ENCODE measurements at places on chromosomes 7 and 10.

- DNase-seq, result no peak
Observed at GRCh38 chr10:119786117-119786769, 60.4 kb downstream of the INPP5F start.

DNA sequence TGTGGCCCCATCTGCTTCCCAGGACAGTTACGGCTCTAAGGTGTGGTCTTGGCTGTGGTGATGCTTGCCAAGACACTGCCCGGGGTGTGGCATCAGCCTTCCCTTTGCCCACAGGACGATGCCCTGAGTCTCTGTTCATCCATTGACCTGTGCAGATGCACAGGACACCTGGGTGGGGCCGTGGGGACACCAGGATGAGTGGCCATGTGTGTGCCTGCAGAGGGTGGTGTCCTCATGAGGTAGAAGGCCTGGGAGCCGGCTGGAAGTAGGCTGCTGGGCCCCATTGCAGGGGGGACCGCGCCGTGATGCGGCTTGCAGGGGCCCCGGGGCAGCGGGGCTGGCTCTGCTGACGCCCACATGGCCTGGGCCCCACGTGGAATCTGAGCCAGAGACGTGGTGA, 22.4 kb upstream of the PWWP2B start:
- DNase-seq, result no peak

DNA sequence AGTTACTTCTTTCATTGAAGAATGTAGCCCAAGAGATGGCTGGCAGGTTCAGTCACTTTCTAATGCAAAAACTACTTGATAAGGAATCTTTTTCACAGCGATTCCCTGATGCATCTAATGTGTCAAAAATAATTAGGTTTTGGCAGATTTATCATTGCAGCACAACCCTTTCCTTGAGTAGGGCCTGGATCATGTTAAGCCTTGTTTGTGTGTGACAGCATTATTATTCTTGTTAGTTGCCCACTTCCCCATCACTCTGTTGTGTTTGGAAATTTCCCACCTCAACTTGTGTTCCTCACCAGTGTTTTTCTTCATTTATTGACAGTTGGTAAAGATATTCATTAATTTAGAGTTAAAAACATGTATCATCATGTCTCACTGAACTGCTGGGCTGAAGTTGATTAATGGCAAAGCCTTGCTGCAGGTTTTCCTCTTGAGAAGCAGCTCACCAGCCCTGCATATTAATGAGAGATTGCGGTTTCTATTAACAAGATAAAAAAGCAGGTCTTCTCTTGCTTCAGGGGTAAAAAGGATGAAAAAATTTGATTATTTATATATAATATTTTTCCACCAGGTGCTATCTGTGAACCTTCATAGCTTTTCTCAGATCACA, 233.3 kb upstream of the MDFIC start:
- peak; percentile 79 for DNase-seq

DNA sequence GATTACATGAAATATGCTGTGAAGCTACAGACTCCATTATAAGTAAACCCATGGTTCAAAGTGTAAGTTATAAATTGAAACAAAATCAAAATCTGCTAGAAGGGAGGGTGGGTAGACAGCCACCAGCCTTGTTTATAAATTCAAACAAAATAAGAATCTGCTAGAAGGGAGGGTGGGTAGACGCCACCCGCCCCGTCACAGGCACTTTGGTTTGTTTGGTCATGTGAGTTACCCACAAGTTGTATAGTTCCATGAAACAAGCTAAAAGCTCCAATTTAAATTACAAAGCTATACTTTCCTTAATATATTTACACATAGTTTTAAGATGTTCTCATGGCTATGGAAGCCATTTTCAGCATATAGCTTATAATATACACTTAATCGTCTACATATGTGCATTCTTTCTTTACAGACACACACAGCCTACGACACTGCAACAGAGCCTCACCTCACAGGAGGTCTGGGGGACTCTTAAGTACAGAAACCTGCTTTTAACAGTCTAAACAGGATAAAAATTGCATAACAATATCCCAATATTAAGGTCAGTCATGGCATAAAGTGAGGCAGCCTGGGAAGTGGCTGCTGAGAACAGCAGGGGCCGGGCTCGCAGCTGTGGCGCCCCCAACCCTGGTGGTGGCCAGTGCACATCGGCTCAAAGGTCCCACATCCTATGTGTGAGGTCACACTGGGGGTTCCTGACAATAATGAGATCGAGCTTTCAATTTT, 28.1 kb upstream of the NCAPG2 start:
- DNase-seq, result no peak

GRCh38 chr7:37054624-37055241, 330.4 kb upstream of the AOAH start:
- no peak for DNase-seq

- no peak for DNase-seq
Observed at GRCh38 chr10:99834410-99834809, 52.0 kb downstream of the ABCC2 start.

DNA sequence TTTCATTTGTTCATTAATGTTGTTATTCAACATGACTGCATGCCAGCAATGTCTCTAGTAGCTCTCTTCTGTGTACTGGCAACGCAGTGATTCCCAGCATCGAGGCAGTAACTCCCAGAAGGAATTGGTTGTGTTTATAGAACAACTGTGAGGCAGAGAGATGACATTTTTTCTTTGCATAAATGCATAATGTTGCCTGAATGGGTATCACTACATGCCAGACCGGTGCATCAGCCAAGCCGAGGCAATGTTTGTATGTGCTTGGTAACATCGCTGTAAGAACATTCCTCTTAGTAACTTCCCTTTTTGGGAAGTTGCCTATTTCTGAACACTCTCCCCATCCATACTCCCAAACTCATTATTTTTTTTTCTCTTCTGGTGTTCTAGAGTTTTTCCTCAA, 182.9 kb downstream of the HTR7 start:
- no peak for DNase-seq

DNA sequence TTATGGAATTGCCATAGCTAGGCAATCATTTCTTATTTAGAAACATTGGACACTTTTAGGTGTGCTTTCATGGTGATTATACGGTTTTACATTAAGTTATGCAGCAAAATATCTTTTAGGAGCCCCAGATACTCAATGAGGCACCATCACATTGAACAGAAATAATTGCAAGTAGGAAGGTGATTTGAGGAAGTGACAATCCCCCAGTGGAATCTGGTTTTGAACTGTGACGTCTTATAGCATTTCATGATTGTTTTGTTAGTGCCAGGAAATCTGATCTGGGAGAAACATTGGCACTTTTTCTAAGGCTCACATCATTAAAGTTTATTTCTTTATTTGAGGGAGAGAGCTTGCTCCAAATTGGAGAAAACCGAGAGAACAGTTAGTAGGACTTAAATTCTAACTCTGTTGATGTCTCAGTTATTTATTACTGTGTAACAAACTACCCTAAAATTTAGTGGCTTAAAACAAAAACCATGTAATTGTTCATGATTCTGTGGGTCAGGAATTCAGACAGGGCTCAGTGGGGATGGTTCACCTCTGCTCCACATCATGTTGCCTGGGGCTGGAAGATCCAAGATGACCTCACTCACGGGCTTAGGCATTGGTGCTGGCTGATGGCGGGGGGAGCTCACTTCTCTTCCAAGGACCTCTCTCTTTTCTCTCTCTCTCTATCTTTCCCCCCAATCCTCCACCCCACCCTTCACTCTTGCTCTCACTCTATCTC, 78.2 kb upstream of the STEAP1B start:
- no peak for DNase-seq

- DNase-seq, result no peak
Observed at GRCh38 chr10:97534746-97535367, 36.1 kb downstream of the UBTD1 start.

GRCh38 chr10:48523820-48524758, 80.8 kb downstream of the ARHGAP22 start:
- DNase-seq, result peak; percentile 18

GRCh38 chr10:93068411-93069244, 5.1 kb upstream of the CYP26A1 start:
- peak; percentile 6 for DNase-seq

- no peak for DNase-seq
Observed at GRCh38 chr7:107262857-107263256, 94.1 kb downstream of the HBP1 start.

- peak; percentile 80 for DNase-seq
Observed at GRCh38 chr7:29331163-29331562, 136.6 kb downstream of the CHN2 start.

- DNase-seq, result no peak
Observed at GRCh38 chr7:368651-369475, 78.9 kb downstream of the FOXL3 start.

DNA sequence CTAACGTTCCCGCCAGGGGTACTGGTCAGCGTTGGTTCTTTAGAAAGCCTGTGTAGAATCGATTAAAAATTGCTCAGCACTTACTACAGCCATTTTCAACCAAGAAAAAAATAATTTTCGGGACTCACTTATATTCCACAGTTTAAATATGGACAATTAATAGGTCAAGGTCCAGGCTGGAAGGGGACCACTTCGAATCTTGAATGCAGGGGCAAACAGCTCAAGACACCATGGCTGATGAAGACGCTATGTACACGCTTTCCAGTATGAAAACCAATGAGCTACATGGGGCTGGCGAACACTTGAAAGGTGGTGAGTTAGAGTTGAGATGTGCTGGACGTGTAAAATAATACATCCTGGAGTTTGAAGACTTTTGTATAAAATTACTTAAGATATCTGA, 87.2 kb downstream of the PRKCQ start:
- no peak for DNase-seq

- DNase-seq, result no peak
Observed at GRCh38 chr10:11359869-11360268, 251.6 kb downstream of the USP6NL start.

DNA sequence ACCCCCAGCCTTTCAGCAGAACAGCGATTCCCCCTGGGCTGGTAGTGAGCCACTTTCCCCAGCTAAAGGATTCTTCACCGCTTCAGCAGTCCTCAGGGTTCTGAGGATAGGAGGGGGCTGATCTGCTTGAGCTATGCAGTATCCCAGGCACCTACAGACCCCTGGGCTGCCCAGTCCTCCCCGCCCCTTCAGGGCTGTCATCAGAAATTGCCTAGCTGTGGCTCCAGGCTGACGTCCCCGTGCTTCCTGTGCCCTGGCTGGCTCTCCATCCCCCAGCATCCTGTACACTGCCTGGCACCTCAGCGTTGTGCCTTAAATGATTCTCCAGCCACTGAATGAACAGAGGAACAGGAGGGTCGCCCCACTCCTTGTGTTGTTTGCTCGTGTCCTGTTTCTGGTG, 38.4 kb upstream of the CDH23 start:
- no peak for DNase-seq

DNA sequence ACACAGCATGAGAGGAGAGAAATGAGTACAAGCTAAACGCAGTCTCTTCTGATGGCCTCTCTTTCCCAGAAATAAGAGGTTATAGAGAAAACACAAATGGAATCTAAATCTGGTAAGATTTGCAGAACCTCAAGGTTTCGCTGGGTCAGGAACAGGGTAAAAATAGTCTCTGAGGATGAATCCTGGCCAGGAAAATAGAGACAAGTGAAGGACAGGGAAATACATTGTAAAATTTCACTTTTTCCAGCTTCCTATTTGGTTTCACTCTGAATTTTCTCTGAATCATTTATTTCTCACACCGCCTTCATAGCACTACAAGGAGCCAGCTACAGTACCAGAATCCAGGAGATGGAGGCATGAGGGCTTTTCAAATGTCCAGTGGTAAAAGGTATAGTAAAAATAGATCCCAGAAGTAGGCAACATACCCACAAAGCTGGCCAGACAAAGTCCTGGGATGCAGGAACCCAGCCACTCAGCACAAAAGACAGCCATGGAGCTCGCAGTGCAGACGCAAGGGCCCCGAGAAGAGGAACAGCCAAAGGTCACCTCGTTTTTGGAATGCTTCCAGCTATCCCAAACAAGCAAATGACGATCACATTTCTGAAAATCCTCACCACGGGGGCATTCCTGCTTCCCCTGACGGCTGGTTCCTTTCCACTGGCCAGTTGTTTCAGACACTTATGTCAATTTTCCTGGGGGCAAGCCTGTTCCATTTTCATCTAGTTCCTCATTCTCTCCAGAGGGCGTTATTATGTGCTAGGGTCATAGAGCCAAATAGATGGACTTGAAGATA, 21.5 kb upstream of the IKZF1 start:
- no peak for DNase-seq

GRCh38 chr10:102479651-102480050, 22.9 kb downstream of the ACTR1A start:
- DNase-seq, result no peak

GRCh38 chr10:89657302-89657701, 12.3 kb upstream of the PANK1 start:
- DNase-seq, result no peak

GRCh38 chr10:22504766-22505165, 159.5 kb downstream of the SPAG6 start:
- no peak for DNase-seq

- peak; percentile 41 for DNase-seq
Observed at GRCh38 chr7:39761449-39761848, 138.1 kb downstream of the RALA start.

DNA sequence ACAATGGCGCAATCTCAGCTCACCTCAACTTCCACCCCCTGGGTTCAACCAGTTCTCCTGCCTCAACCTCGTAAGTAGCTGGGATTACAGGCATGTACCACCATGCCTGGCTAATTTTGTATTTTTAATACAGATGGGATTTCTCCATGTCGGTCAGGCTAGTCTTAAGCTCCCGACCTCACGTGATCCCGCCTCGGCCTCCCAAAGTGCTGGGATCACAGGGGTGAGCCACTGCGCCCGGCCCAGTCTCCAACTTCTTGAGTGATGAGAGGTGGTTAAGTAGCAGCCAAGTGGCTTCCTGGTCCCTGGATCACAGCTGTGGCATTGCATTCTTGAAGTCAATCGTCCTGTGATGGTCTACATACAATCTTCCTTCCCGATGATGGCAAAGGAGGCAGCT, 46.1 kb upstream of the NFE2L3 start:
- no peak for DNase-seq

GRCh38 chr10:62054830-62055229, 153.3 kb downstream of the ARID5B start:
- DNase-seq, result no peak

- no peak for DNase-seq
Observed at GRCh38 chr7:38217672-38218071, 39.6 kb downstream of the STARD3NL start.

Measured in NCI-H2171 treated with DMSO at 0.1 percent for 48 hours (cell line).